Hematopoietic multipotent progenitor cell treated with erythropoietin and hydrocortisone succinate and interleukin-3 and kit ligand, for 6 days (in vitro differentiated cells): ENCODE measurements at places on chromosomes 6 and 20.

DNA sequence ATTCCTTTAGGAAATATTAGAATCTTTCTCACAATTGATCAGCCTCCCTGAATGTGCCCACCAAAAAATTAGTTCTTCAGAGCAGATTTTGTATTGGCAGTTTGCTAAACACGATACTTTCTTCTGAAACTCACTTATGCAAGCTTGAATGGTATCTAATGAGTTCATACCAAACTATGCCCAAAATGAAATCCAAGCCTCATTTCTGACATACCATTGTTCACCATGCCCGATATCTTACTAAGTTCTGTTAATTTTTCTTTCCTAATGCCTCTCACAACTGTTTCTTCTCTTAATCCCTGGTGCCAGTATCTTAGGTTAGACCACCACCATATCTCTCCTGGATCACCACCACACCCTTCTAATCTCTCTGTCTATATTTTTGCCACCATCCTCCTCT lies 755.9 kb downstream of the KIF16B start:
- DNase-seq = no peak

DNA sequence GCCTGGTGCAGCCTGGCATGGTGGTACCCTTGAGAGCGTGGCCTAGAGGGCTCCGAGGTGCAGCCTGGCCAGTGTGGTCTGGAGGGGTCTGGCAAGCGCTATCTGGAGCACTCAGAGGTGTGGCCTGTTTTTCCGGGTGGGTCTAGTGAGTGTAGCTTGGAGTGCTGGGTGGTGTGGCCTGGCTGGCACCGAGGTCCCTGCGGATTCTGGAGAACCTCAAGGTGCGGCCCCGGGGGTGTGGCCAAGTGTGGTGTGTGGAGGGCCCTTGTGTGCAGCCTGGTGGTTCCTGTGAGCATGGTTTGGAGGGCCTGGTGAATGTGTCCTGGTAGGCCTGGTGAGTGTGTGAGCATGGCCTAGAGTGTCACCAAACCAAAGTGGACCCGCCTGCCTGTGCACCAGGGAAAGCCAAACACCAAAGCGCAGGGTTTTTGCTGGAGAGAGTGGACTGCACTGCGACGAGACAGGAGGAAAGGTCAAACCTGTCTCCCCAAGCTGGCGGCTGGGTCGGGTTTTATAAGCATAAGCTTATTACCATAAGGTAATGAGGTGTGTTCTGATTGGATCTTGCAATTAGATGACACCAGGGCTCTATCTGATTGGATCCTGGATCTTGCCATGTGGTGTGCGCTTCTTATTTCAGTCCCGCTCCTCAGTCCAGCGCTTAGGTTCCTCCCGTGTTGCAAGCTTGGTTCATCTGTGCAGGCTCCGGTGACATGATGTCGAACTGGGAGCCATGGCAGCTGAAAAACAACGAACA lies 35.7 kb downstream of the IGF2R start:
- no peak for DNase-seq

DNA sequence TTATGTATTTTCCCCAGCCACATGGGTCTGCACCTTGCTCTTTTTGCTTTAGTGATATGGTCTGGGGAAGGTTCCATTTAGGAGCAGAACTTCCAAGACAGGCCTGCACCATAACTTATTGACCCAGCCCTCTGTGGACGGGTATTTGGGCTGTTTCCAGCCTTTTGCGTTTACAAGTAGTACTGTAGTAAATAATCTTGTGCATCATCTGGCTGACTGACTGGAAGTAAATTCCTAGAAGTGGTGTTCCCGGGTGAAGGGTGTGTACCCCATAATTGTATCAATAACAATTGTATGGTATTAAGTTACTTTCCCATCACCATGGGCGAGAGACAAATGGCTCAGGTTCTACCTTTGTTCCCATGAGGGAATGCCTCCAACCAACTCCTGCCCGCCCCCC lies 31.6 kb downstream of the SPDEF start:
- no peak for DNase-seq

DNA sequence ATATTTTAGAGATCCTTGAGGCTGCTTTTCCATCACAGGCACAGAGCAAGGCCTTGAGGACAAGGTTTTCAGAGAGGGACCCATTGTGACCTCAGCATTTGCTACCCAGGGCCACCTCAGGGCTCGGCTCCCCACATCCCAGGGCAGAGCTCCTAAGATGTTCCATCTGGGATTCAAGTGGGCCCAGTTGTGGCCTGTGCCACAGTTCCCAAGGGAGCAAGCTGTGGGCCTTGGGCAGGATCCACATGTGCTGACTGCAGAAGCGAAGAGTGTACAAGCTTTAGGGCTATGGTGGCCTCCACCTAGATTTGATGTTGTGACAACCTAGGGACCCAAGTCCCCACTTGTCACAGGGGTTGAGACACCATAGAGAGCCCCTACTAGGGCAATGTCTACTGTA lies 608.1 kb downstream of the HACE1 start:
- no peak for DNase-seq

- no peak for DNase-seq
Observed at GRCh38 chr6:166584853-166585429, 1.5 kb downstream of the RAMACL start.

GRCh38 chr20:3406481-3407039 lies 909 bp downstream of the DNAAF9 start:
- DNase-seq = peak; percentile 42

GRCh38 chr6:125746731-125747588 lies 2.5 kb upstream of the HEY2 start:
- DNase-seq = peak; percentile 74

GRCh38 chr6:150372051-150372450 lies 3.2 kb downstream of the IYD start:
- no peak for DNase-seq

DNA sequence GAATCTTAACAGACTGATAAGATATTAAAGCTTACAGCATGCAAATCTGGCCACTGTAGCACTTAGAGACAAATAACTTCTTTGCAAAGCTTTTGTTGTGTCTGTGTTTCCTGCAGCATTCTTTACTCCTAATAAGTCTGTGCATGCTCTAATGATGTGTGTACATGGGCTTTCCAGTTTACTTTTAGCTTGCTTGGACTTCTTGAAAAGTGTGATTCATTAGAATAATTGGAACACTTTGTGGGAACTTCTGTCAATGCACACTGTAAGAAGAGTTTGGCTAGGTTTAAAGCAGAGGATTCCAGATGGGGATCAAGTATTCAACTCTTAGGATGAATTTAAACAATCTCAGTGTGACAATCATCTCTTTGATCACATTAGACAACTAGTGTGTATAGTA lies 22.1 kb upstream of the TINAG start:
- DNase-seq = no peak

DNA sequence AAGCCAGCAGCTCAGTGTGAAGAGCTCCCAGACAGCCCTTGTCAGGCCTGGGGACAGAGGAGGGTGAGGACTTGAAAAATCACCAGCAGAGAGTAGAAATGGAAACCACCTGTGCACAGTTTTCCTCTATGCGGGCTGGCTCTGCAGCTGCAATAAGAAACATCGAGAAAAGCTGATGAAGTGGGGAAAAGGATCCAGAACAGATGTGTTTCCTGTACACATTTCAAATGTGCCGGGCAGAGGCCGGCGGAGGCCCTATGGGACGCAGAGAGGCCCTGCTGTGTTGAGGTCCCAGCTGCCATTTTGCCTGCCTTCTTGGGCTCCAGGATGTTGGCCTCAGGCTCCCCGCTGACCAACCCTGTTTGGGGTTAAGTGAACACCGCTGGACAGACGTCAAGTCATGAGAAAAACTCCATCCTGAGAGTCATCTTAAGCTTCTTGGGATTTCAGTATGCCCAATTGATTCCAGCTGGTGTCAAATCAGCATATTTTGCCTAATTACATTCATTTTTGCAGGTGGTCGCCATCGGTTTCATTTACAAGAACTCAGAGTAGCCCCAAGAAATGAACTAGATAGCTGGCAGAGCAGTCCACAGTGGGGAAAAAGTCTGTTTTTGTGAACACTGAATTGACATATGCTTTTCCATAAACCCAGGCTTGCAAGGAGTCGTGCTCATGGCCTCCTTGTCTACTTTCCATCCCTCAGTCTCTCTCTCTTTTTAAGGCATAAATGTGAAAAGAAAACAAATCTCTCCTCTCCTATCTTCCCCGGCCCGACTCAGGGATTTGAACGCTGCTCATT lies 150.4 kb upstream of the PHACTR3 start:
- no peak for DNase-seq

GRCh38 chr20:11912659-11913415 lies 4.9 kb upstream of the BTBD3 start:
- DNase-seq = no peak

- DNase-seq = peak; percentile 66
Observed at GRCh38 chr6:13303668-13304017, 24.7 kb downstream of the TBC1D7 start.

- peak; percentile 13 for DNase-seq
Observed at GRCh38 chr6:147279427-147279826, 75.2 kb downstream of the STXBP5 start.
